HS-5 (cell line): ENCODE measurements at places on chromosomes 7 and 10.

DNA sequence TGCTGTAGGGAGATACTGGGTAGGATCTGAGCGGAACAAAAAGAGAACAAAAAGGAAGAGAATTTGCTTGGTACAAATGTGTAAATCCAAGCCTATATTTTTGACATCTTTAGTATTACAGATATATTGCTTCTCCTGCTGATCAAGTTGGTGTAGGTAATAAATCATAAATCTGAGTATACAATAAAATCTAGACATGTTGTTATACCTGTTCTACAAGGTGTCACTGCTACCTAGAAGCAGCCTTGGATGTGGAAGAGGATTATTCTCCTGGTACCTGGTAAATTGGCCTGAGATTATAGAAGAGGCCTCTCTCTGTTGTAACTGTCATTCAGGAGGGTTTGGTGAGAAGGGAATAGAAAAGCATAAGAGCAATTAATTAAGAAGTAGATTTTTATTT, 89.9 kb upstream of the LSM8 start:
- no peak for DNase-seq

DNA sequence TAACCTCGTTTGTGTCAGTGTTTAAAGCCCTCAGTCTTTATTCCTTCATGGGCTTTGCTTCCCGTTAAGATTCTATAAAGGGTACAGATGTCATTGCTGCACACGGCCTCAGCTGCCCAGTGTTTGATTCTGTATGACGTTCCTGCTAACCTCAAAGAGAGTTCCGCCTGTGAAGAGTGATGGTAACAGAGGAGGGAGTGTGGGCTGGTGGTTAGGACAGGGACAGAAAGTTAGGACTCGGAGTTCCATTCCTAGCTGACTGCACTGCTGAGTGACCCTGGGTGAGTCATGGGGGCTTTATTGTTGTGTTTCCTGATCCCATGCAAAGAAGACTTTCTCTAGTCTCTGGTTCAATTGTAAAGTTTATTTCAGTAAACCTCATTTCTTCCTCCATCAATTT, 227.1 kb downstream of the DYNC1I1 start:
- no peak for DNase-seq

- DNase-seq = no peak
Observed at GRCh38 chr7:124085179-124085578, 52.3 kb upstream of the TMEM229A start.

GRCh38 chr7:13047061-13047460, 359.6 kb downstream of the ARL4A start:
- DNase-seq = no peak

DNA sequence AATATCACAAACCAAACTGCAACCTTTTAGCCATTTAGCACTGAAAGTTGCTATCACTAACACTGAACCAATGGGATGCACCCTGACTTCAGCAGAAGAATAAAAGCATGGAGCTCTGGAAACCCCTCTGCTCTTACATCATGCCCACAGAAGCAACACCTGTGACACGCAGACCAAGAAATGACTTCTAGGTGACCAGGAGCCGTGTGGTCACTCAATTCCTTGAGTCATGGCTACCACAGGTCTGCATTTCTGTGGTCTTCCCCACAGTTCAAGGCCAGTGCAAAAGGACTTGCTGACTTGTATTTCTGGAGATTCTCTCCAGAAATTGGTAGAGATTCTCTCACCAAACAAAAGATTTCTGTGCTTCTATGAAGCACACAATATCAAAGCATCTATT, 38.3 kb downstream of the NRCAM start:
- no peak for DNase-seq

GRCh38 chr7:142716596-142716995, 32.7 kb upstream of the PRSS1 start:
- DNase-seq = no peak
